ENCODE measurements at places on chromosomes 1 and 21. TPM values are rescaled to one million over a fixed set of nuclear protein-coding genes. Genes with fewer than 3 reads are reported as not detected.

DNA sequence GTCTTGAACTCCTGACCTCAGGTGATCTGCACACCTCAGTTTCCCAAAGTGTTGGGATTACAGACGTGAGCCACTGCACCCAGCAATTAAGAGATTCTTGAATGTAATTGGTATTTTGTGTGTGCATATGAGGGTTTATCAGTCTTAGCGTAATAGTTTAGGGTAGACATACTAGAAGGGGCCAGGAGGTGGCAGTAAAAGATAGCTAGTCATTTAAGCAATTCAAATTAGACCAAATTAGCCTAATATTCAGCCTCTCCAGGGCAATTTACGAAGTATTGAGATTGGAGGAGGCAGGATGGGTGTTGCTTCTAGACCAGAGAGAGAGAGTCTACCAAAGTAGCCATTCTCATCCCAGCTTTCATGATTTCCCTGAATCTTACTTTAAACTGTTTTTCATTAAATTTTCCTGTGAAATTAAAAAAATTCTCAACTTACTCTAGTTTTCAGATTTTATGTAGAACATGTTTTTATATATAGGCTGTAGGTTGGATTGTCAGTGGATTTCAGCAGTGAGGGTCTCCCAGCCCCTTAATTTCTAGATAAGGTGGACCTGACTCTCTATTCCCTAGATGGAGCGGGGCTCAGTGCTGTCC lies 119.7 kb downstream of the HHAT start:
- H3K36me3 ChIP-seq = peaks cover 2% of the 10 kb centered on the region
- H3K27me3 ChIP-seq = no peaks in the 10 kb centered on the region
- peaks cover 9% of the 10 kb centered on the region for H3K4me1 ChIP-seq
- no peak overlapping the region for H3K4me3 ChIP-seq
- no peak overlapping the region for H3K27ac ChIP-seq

- H3K36me3 ChIP-seq = peaks cover 5% of the 10 kb centered on the region
- no peak overlapping the region for H3K27ac ChIP-seq
- H3K27me3 ChIP-seq = no peaks in the 10 kb centered on the region
- DNase-seq = no peak
Observed at GRCh38 chr1:6288665-6289064, 27.8 kb upstream of the GPR153 start.

The OR2M3 gene
- total RNA-seq = not detected

DNA sequence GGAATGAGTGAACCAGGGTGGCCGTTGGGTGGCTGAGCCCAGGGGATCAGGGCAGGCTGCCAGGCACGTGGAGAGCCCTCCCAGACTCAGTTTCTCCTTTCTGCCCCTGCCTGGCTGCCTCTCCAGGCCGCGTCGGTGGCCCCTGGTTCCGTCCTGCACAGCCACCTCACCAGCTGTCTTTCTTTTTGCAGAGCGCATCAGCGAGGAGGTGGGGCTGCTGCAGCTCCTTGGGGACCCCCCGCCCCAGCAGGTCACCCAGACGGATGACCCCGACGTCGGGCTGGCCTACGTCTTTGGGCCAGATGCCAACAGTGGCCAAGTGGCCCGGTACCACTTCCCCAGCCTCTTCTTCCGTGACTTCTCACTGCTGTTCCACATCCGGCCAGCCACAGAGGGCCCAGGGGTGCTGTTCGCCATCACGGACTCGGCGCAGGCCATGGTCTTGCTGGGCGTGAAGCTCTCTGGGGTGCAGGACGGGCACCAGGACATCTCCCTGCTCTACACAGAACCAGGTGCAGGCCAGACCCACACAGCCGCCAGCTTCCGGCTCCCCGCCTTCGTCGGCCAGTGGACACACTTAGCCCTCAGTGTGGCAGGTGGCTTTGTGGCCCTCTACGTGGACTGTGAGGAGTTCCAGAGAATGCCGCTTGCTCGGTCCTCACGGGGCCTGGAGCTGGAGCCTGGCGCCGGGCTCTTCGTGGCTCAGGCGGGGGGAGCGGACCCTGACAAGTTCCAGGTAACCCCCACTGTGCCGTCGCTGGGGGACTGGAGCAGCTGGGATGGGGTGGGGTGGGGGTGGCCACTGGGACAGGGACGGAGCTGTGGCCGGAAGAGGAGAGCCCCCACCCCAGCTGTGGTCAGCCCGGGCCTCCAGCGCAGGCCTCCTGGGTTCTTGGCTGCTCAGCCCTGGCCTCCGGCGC lies 63.3 kb downstream of the COL18A1 start:
- H3K27me3 ChIP-seq = no peaks in the 10 kb centered on the region
- peak; percentile 90 for DNase-seq
- H3K4me3 ChIP-seq = no peak overlapping the region

- no peaks in the 10 kb centered on the region for H3K36me3 ChIP-seq
- no peak for DNase-seq
- no peak overlapping the region for H3K27ac ChIP-seq
- H3K4me3 ChIP-seq = no peak overlapping the region
Observed at GRCh38 chr1:40853885-40854170, 8.3 kb downstream of the CITED4 start.

The E2F2 gene
- 4.3 TPM for total RNA-seq

DNA sequence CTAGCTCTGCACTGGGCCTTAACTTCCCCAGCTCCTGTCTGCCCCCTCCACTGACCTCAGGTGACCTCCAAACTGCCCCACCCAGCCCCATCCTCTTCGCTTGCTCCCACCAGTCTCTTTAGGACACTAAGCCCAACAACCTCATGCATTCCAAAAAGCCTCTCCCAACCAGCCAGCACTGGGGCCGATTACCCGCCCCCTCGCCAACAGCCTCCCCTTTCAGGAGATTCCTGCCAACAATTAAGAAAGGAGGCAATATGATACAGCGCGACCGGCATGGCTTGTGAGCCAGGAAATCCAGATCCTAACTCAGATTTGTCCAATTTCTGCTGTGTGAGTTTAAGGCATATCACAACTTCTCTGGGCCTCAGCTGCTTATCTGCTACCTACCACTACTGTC lies 14.7 kb downstream of the KANK4 start:
- peaks cover 5% of the 10 kb centered on the region for H3K27me3 ChIP-seq
- DNase-seq = no peak
- no peak overlapping the region for H3K4me3 ChIP-seq
- no peak overlapping the region for H3K27ac ChIP-seq

DNA sequence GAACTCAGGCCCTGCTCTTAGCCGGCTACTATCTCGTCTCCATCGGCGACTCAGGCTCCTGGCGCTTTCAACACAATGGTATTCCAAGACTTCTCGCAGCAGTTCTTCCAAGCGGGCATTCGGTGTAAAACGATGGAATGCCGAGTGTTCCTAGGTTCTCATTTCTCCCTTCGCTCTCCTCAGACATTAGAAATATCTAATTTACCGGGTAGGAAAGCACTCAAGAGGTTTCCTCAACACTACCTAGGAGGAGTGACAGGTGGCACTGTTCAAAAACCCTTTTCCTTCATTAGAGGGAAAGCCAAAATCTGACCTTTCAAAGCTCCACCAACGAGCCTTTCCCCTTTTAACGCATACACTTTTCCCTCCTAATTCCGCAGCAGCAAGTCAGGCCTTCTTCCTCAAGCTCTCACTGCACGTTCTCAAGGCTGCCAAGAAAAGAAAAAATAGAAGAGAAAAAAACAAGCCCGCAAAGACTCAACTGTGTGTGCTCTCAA lies 601 bp downstream of the UBE2G2 start:
- peak overlapping the region; percentile 94 for H3K4me3 ChIP-seq
- no peak for DNase-seq
- peaks cover 32% of the 10 kb centered on the region for H3K4me1 ChIP-seq

DNA sequence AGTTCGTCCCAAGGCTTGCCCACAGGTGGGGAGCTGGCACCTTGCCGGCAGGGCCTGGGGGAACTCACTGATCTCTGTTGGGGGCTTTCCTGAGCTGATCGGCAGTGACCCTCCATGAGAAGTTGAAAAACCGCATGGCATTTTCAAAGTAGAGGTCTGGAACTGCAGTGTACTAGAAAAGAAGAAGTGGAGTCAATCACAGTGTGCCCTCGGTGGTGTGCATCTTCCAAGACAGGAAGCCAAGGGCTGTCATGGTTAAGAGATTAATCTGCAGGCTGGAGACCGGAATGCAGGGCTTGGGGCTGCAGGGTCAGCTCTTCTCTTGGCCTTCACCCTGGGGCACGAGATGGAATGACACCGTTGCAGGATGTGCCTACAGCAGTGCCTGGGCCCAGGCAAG lies 56.8 kb downstream of the ECE1 start:
- no peak overlapping the region for H3K4me3 ChIP-seq
- DNase-seq = no peak
- H3K27ac ChIP-seq = no peak overlapping the region
- no peaks in the 10 kb centered on the region for H3K27me3 ChIP-seq
- H3K4me1 ChIP-seq = peaks cover 18% of the 10 kb centered on the region

DNA sequence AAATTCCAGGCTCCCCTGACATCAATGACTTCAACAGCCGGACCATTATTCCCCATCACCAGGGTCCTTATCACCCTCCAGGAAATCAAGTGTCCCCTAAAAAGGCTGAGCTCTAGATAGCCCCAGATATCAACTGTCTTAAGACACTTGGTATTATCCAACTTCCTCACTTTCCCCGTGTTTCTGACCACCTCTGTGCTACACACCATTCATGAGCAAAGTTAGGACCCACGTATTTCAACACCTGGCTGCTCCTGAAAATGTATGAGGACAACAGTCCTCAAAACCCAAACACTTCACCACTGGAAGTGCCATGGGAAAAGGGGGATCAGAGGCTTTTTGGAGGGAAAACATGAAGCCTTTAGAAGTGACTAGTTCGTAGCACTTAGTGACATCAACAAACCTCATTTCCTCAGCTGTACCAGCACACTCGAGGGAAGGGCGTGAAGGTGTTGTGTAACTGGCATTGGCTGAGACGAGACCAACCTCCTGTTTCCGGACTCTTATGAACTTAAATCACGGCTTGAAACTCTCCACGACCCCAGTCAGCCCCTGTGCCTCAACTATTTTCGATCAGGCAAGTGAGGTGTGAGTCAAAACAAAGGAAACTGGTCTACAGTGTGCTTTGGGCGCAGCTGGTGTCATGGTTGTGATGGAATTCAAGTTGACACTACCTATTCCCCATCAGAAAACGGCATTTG lies 4.1 kb upstream of the CHD5 start:
- H3K27me3 ChIP-seq = peaks cover 2% of the 10 kb centered on the region
- H3K36me3 ChIP-seq = peaks cover 15% of the 10 kb centered on the region
- H3K4me1 ChIP-seq = peaks cover 33% of the 10 kb centered on the region
- H3K27ac ChIP-seq = peak overlapping the region; percentile 62

DNA sequence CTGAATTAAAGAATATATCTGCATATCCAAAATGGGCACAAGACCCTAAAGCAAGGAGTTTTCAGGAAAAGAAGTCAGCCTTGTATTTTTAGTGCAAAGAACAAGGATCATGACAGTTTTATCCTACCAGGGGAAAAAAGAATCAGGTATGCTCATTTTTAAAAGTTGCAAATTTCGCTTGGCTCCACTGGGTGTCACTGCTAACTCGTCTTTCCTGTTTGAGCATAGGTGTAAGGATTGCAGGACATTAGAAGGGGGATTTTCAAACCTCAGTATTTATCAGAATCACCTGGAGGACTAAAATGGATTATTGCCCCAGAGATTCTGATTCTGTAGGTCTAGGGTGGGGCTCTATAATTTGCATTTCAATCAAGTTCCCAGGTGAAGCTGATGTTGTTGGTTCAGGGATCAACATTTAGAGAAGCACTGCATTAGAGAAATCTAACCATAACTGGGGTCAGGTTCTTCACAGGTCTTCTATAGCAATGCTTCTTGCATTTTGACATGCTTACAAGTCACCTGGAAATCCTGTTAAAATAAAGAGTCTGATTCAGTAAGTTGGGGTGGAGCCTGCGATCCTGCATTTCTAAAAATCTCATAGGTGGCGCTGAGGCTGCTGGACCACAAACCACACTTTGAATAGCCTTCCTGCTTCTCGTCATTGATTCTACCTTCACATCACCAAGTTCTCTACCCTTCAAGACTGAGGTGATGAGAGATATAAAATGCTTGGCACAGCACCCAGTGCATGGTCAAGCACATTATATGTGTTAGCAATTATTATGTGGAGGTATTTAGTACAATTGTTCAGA lies 39.6 kb downstream of the NUF2 start:
- H3K27ac ChIP-seq = no peak overlapping the region
- DNase-seq = no peak
- H3K4me1 ChIP-seq = peaks cover 8% of the 10 kb centered on the region
- H3K4me3 ChIP-seq = no peak overlapping the region
- H3K36me3 ChIP-seq = no peaks in the 10 kb centered on the region

DNA sequence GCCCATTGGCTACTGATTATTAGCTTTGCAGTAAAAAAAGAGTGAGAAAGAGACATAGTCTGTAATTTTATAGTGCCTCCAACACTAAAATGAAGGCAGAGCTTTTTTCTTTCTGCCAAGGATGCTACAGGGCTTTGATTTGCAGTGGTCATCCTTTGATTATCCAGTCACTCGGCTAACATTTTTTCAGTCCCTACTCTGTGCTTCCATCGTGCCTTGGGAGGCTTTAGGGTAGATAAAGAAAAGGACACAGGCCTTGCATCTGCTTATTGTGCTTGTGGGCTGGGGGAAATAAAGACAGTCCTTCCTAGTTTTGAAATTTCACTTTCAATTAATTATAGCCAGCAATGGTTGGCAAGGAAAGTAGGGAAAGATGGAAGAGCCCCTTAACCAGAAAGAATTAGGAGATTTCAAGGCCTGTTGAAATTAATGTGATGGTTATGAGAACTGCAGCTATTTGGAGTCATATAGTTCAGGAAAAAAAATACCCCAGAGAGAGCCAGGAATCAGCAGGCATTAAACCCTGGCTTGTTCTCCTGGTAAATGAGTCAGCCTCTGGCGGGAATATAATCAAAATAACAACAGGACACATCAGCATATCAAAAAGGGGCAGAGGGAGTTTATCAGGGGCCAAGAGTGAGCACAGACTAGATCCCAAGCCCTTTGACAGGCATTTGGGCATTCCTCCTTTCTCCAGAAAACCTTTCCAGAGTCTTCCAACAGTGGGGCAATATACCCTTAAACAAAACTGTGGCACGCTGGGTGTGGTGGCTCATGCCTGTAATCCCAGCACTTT lies 27.4 kb downstream of the CACHD1 start:
- peak overlapping the region; percentile 74 for H3K27ac ChIP-seq
- H3K27me3 ChIP-seq = no peaks in the 10 kb centered on the region
- no peak for DNase-seq
- H3K4me3 ChIP-seq = no peak overlapping the region

GRCh38 chr1:47485817-47486216 lies 48.0 kb downstream of the FOXD2 start:
- H3K36me3 ChIP-seq = no peaks in the 10 kb centered on the region
- H3K27me3 ChIP-seq = peaks cover 10% of the 10 kb centered on the region
- no peak overlapping the region for H3K4me3 ChIP-seq
- H3K27ac ChIP-seq = no peak overlapping the region
- H3K4me1 ChIP-seq = no peaks in the 10 kb centered on the region
- no peak for DNase-seq

GRCh38 chr1:151347523-151348246 lies 633 bp upstream of the RFX5 start:
- no peaks in the 10 kb centered on the region for H3K27me3 ChIP-seq
- DNase-seq = no peak
- H3K4me1 ChIP-seq = peaks cover 25% of the 10 kb centered on the region
- peak overlapping the region; percentile 96 for H3K27ac ChIP-seq
- H3K4me3 ChIP-seq = peak overlapping the region; percentile 89
- peaks cover 12% of the 10 kb centered on the region for H3K36me3 ChIP-seq

The PLA2G5 gene
- not detected for total RNA-seq

The CTSS gene
- total RNA-seq = 1.5 TPM

All from chondrocyte (in vitro differentiated cells).